ENCODE measurements at places on chromosomes 7 and 10.

GRCh38 chr7:5064391-5065106 is 18.9 kb downstream of the RBAK start:
- DNase-seq: no peak

DNA sequence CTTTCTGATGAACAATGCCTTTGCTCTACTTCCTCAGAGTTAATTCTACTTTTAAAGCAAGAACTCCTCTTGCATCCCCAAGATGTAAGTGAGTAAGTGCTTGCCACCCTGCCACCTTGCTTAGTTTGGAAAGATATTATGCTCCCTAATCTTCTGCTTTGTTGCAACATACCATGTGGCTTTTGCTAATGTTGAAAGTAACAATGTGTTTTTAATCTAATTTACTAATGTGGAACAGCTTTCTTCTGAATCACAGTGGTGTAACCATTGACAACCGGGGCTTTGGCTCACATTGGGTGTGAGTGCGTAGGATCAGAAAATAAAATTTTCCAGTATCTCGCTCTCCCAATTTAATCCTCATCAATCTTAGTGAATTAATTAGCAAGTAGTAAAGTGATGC is 254.1 kb upstream of the PTER start:
- DNase-seq: no peak

- no peak for DNase-seq
Measured at GRCh38 chr10:8133146-8133545, 78.7 kb downstream of the GATA3 start.

GRCh38 chr7:40885503-40885902 is 750.7 kb downstream of the SUGCT start:
- DNase-seq: no peak

GRCh38 chr7:112103246-112103645 is 103.0 kb downstream of the DOCK4 start:
- no peak for DNase-seq

- no peak for DNase-seq
Measured at GRCh38 chr7:89507034-89507433, 647.2 kb upstream of the STEAP1 start.

DNA sequence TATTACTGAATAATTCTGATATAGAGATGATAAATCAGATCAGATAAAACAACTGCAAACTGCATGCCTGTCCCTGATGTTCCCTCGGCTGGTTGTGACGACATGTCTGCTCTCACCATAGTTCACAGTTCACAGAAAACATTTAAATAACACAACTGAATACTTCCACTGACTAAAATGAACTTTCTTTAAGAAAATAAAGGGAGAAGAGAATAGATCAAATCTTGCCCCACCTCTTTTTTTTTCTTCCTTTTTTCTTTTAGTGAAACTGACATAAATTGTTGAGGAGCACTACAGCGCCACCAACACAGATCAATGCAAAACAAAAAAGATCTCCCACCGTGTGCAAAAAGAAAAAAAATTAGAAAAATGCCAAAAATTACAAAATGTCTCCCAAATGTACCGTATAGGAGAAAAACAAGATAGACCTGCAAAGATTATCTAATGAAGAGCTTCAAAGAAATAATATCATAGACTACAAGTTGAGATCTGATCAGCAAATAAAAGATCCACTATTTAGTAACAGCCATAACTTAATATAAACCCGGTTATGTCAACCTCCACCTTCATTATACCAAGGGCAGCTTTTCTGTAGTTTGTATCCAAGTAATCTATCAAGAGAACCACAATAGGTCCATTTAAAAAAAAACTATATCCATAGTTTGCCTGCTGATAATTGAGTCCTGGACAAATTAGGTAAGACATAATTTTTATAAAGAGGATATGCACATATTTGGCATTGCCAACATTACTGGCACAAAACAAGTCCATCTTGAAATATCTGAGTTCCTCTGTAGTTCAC is 30.7 kb upstream of the EPC1 start:
- peak; percentile 30 for DNase-seq

GRCh38 chr10:8060010-8060703 is 5.7 kb downstream of the GATA3 start:
- DNase-seq: no peak

DNA sequence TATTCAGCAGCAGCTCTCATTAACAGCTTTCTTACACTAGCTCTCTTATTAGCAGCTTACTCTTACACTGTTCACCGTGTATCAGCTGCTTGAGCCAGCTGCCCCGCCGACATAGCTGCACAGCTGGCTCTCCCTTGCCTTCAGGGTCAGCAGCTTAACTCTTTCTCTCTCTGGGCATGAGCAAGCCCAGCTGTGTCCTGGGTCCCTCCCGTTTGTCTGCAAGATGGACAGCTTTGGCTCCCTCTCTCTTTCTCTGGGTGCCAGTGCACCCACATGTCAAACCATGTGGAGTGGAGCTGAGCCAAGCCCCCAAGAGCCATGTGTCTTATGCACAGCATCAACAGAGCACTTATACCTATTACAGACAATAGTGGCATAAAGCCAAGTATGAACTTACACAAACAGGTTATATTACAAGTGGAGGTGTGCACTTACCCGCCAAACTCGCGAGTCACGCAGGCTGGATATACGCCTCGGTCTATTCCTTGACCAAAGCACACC is 35.7 kb upstream of the MTPAP start:
- DNase-seq: no peak

DNA sequence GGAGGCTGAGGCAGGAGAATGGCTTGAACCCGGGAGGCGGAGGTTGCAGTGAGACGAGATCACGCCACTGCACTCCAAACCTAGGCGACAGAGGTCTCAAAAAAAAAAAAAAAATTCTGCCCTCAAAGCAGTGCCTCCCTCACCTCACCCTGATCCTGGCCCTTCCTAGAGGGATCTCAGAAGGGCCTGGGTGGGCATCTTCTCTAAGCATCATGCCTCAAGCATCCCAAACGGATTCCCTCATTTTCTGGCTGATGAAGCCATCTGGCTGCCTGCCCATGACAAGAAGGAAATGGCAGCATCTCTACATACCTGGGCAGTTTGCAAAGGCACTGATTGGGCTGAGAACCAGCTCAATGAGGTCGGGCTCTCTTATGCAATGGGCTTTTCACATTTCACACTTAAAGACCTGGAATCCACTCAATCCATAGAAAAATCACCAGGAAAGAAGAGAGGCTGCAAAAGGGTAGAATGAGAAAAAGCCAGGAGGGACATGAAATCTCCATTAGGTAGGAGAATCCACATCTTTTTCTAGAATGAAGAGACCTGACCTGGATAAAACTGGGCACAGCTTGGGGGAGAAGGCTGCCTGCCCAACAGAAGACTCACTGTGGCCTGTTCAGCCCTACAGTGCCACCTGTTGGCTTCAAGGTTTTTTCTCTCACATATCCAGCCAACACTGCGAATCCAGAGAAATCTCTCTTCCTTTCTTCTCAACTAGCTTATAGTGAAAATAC is 48.1 kb downstream of the PDLIM1 start:
- DNase-seq: no peak

- no peak for DNase-seq
Measured at GRCh38 chr10:120431251-120431651, 25.8 kb upstream of the PLPP4 start.

DNA sequence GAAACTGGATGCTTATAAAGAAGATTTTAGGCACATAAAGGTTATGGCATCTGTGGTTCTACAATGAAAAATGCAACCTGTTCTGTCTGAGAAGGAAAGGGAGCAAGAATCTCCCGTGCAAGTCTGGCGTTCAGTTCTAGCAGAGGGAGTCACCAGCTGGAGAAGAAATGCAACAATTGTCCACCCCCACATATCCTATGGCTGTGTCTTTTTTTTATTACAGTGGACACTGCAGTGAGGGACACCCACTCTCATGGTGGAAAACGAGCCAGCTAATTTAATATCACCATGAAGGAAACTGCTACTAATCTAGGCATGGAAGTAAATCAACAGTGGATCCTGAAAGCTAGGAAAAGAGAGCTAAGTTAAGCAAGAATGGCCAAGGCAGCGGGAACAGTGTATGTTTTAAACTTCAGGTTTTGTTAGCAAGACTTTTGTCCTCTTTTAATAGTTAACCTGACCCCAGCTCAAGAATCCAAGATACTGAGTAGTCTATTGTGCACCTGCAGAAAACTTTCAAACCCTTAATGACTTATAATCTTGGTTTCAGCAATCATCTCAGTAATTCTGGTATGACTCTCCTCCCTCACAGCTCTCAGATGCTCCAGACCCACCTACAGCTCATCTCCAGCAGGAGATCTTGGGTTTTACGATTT is 149.3 kb downstream of the FGFR2 start:
- no peak for DNase-seq

- DNase-seq: no peak
Measured at GRCh38 chr7:128963327-128963757, 25.6 kb downstream of the IRF5 start.

- no peak for DNase-seq
Measured at GRCh38 chr7:31059551-31059950, 7.4 kb downstream of the ADCYAP1R1 start.

DNA sequence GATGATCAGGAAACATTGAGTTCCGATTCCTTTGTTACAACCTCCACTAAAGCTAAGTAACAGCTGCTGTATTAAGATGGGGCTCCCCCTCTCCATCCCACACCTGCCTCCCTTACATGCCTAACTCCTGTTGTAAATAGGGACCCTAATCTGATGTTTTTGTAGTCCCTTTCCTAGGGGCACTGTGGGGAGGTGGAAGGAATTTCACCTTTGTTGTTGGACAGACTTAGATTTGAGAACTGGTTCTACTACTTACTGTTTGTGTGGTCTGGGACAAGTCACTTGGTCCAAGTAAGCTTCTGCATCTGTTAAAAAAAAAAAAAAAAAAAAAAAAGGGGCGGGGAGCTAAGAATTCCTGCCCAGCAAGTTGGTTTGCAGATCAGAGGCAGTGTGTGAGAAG is 42.6 kb downstream of the KIAA1217 start:
- DNase-seq: no peak

DNA sequence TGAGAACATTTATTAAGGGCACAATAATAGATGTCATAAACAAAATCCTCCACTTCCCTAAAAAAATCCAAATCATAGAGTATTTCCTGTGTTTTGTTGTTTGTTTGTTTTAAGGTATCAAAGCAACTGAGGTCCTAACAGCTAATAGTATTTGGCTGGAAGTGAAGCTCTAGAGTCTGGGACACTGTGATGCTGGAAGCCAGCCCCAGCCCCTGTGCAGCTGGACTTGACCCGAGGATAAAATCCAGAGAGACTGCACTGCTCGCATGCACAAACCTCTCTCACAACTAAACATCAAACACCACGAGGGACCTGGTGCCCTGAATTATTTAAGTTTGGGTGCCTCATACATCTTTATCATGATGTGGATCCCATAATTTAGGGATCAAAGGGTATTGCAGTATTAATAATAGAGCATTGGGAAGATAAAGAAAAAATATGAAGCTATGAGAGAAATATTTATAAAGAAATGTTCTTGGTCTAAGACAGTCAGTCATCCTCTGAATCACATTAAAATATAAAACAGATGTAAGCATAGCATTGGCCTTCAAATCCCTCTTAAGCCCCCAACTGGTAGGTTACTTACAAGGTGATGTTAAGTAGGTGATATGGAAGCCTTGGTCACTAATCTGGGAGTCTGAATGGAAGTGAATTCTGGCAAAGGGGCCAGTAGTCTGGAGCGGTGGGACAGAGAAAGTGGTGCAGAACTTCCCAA is 44.4 kb downstream of the CUBN start:
- no peak for DNase-seq

- DNase-seq: no peak
Measured at GRCh38 chr10:72981028-72981881, 26.6 kb upstream of the PLA2G12B start.

DNA sequence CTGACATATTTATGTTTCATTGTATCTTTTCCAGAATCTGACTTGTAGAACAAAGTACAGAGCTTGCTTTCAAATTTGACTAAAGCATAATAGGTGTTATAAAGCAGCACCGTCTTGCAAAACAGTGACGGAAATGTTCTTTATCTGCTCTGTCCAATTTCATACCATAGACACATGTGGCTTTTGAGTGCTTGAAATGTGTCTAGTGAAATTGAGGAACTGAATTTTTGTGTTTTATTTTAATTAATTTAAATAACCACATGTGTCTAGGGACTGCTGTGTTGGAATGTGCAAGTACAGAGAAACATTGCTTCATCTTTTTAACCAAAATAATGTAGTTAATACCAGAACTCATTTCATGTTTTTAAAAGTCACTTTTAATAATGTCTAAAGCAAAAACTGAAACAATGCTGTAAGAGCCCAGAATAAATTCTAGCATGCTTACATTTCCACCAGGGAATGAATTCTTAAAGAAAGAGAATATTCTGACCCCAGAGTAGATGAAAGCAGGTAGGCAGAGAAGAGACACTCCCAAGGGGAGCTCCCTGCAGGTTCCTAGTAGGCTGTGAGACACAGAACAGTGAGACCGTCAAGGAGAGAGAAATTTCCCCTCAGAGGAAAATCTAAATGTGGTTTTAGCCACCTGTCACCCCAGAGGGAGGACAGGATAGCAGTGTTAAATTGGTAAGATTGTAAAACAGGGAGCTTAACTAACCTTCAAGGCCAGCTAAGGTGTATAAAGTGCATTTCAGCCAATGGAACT is 175.3 kb upstream of the KMT2E start:
- DNase-seq: no peak

DNA sequence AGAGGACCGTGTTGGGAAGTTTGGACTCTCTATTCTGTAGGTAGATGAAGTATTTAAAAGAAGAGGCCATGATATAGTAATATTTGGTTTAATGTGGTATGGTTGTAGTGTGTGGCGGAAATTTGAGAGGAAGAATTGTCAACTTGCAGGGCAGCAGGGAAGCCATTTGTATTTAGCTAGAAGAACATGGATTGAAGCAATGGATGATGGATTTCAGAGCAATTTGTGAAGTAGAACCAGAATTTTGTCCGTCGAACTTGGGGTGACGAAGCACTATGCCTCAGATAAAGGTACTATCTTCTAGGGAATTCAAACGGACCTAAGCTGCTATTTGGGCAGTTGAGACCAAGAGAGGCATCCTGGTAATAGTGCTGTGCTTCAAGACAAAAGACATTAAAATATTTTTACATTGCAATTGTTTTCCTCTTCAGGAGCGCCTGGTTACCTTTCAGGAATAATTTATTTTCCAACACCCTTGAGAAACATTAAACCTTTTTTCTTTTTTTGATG is 615 bp upstream of the WBP1L start:
- no peak for DNase-seq

- DNase-seq: no peak
Measured at GRCh38 chr10:82206831-82207230, 331.8 kb downstream of the NRG3 start.

DNA sequence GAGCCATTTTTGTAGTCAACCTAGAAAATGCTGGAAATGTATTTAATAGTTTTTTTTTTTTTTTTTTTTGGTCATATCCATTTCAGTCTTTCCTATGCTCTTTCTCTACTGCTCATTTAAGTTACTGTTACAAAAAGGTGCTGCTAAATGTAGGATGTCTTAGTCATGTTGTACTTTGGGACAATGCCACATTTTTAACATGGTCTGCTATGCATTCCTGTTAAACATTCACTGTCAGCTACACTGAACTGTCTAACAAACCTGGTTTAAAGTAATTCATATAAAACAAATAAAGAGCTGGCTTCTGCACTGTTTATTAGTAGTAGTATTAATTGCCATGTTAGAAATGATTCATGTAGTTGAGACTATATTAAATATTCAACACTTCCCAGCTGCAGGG is 108.6 kb downstream of the NSUN6 start:
- DNase-seq: no peak

All from uterus (tissue), 4 donors.